Upper lobe of right lung (tissue), 1 donor: ENCODE measurements at places on chromosomes 13 and 19.

DNA sequence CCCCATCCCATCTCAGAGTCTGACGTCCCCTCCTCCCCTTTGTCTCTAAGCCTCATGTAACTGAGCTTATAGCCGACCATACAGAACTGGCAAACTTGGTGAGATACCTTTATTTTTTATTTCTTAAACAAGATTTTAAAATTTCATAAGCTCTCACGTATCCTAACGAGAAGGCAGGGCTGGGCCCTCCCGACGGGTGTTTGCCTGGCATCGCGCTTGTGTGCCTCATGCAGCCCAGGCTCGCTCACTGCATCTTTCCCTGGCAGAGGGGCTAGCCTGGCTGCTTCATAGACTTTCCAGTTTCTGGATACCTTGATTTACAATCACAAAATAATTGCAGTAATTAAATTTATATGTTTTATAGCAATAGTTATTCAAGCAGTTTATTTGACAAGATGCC, 69.0 kb downstream of the GGACT start:
- no peak for DNase-seq

GRCh38 chr13:51967482-51968446, 43.5 kb downstream of the ATP7B start:
- no peak for DNase-seq

GRCh38 chr13:91399189-91400062, 1.0 kb downstream of the GPC5 start:
- no peak for DNase-seq

DNA sequence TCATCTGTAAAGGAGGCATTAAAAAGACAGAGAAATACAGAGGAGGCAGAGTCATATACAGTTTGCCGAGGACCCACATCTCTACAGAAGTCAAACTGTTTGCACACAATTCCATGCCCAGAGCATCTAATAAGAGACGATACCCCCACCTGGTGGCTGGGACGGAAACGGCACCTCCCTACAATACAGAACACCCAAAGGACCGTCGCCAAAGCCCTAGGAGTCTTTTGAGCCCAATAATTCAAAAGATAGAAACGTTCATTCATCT, 703 bp upstream of the PLEKHG2 start:
- DNase-seq = peak; percentile 93

GRCh38 chr13:108360139-108360538, 90.6 kb downstream of the TNFSF13B start:
- no peak for DNase-seq

GRCh38 chr19:8935460-8935859, 74.7 kb downstream of the MUC16 start:
- DNase-seq = no peak

- no peak for DNase-seq
Observed at GRCh38 chr13:91356919-91357612, 9.6 kb downstream of the MIR17HG start.

GRCh38 chr13:51313619-51314018, 25.9 kb upstream of the SERPINE3 start:
- no peak for DNase-seq

- DNase-seq = no peak
Observed at GRCh38 chr13:25784119-25784518, 267.7 kb downstream of the SHISA2 start.

GRCh38 chr19:8973501-8974091, 36.6 kb downstream of the MUC16 start:
- no peak for DNase-seq

GRCh38 chr13:93963266-93964145, 516.0 kb downstream of the DCT start:
- no peak for DNase-seq
